ENCODE measurements at places on chromosomes 4 and X. TPM values are rescaled to one million over a fixed set of nuclear protein-coding genes. Genes with fewer than 3 reads are reported as not detected.
A peak's percentile ranks its signal among the peaks of the same experiment; 100 is the strongest.

The RASL11B gene
- polyA plus RNA-seq, result 0.08 TPM

The CACNA1F gene
- 0.01 TPM for polyA plus RNA-seq

The C4orf50 gene
- polyA plus RNA-seq, result not detected

DNA sequence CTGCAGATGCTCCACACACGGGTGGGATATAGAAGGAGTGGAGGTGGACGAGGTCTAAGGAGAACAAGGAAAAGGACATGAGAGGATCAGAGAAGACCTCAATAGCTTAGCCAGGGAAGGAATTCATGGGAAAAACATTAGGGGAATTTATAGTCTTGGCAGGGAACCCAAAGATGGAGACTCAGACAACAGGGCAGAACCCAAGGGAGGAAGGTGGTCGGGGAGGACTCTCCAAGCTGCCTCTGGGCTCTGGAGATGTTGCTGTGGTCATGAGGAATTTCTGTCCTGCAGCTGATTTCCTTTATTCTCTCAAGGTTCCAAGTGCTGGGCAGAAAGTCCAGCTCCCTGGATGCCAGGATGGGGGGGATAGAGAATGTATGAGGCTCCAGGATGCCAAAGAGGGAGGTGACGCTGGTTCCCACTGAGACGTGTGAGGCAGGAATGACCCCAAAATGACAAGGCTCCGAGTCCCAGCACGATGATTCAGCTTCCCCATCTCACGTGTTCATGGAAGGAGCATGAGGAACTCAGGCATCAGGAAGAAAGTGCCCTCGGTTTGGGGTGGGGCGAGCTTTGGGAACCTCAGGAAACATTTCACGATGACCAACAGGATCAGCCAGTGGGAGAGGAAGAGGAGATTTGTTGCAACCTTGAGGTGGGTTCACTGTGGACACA, 57.0 kb upstream of the PPP2R3B start:
- peak; percentile 4 for DNase-seq

- DNase-seq, result no peak
Observed at GRCh38 chrX:122868631-122869030, 315.4 kb upstream of the GRIA3 start.

The BMP15 gene
- not detected for polyA plus RNA-seq

DNA sequence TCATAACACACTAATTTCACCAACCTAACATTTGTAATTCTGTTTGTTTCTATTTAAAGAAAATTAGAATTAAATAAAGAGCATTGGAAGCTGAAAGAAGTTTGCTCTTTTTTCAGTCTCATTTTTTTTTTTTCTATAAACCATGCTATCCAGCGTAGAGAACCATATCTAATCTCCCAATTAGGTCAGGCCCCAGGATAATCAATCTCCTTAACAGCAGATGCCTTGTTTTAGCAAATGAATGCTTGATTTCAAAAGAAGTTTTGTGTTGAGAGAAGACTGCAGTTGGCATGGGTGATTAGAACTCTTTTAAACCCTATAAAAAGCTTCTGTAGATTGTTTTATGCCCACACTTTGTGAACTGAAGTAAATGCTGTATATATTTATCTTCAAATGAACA, 15.6 kb upstream of the MAD2L1 start:
- no peak for DNase-seq

DNA sequence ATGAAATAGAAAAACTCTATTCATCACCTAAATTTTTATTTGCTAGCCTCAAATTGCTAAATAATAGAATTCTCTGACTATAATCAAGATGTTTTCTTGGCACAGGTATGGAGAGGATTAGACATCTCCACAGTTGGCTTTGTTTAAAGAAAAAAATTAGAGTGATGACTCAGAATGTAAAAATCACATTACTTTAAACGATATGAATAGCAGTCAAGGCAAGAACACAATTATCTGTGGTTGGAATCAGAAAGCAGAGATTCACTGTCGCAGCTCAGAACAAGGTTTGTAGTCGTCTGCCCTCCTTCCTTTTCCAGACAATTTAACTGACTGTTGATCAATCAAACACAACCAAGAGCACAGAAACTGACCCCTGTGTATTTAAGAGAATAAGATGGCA, 32.2 kb upstream of the CCKAR start:
- no peak for DNase-seq

The CSAG1 gene
- polyA plus RNA-seq, result 0.04 TPM

DNA sequence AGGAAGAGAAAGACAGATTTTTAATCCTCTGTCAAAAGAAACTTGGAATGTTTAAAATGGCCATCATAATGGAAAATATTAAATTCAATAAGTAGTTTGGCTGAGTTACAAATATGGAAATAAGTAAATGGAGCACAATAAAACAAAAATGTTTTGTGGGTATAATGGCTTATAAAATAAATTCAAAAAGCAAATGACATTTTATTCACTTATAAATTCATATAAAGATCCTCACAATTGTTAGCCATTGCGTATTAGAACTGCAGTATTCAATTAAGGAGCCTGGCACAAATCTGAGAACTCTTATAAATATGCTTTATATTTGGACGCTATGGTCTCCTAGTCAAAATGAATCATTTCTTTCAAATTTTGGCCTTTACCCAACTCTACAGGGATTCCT, 339.0 kb upstream of the PABPC4L start:
- no peak for DNase-seq

GRCh38 chr4:74450298-74450683, 5.4 kb downstream of the AREG start:
- no peak for DNase-seq

- no peak for DNase-seq
Observed at GRCh38 chr4:157072002-157072401, 3.9 kb upstream of the GLRB start.

- no peak for DNase-seq
Observed at GRCh38 chrX:20347481-20347880, 80.8 kb upstream of the RPS6KA3 start.

- DNase-seq, result no peak
Observed at GRCh38 chr4:148823419-148823769, 381.2 kb upstream of the NR3C2 start.

- no peak for DNase-seq
Observed at GRCh38 chrX:18789916-18790315, 82.5 kb downstream of the PPEF1 start.

The SORCS2 gene
- 0.32 TPM for polyA plus RNA-seq

- no peak for DNase-seq
Observed at GRCh38 chr4:160375772-160376452, 1273.0 kb downstream of the RAPGEF2 start.

The L1CAM gene
- 0.36 TPM for polyA plus RNA-seq

- peak; percentile 52 for DNase-seq
Observed at GRCh38 chrX:83508006-83508405, at the start of gene POU3F4. POU3F4 (plus strand) TSS chrX:83508290; CDS start chrX:83508325, 35 bp downstream.

DNA sequence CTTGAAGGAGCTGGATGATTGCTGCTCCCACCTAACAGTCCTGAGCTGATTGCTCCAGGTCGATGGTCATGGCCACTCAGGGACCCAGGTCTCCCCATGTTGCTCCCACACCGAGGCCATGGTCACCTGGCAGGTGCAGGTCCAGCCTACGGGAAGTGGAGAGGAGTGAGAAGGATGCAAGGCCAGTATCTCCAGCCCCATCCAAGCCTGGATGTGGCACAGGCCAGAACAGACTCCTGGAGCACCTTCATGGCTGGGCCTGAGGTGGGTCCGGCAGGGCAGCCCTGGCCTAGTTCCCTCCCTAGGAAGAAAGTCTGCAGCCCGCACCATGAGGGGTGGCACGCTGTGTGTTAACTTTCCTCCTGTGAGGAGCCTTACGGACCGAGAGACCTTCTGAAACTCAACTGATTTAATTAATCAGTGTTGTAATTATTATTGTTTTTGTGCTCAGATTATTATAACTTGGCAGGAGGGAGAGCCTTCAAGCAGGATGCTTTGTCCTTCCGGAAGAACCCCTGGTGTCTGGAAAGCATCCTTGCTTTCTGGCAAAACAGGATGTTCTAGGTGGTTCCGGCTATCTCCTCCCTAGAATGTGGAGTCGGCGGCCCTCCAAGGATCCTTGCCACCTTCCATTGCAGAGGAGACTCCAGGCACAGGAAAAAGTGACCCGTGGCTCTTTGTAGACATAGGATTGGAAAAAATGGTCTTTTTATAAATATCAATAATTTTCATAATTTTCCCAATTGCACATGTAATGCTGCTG, 92.3 kb upstream of the ADRA2C start:
- DNase-seq, result no peak

- DNase-seq, result no peak
Observed at GRCh38 chr4:174005422-174005821, 278.0 kb downstream of the FBXO8 start.

The CXCL3 gene
- 0.43 TPM for polyA plus RNA-seq

The HEPH gene
- polyA plus RNA-seq, result 0.25 TPM

DNA sequence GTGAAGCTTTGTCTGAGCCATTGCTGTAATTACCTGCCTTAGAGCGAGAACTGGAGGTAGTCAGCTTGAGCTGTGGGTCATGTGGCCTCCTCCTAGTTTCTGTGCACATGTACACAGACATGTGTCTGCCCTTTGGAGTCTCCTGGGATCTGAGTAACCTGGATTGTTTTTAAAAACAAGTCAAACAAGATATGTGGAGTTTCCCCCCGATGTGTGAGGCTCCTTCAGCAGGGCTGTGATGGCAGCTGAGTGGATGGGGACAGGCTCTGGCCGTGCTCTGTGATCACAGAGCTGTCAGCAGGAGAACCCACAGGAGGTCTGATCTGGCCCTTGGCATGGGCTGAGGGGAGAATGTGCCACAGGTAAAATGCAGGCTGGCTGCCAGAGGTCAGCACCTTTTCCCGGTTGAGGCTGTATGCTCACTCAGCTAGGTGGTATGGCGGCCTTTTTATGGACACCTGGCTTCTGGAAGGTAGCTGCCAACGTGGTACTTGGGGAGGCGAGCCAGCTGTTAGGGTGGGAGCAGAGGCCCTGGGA, 38.4 kb downstream of the NOP14 start:
- DNase-seq, result no peak

The GYPE gene
- polyA plus RNA-seq, result 0.08 TPM

DNA sequence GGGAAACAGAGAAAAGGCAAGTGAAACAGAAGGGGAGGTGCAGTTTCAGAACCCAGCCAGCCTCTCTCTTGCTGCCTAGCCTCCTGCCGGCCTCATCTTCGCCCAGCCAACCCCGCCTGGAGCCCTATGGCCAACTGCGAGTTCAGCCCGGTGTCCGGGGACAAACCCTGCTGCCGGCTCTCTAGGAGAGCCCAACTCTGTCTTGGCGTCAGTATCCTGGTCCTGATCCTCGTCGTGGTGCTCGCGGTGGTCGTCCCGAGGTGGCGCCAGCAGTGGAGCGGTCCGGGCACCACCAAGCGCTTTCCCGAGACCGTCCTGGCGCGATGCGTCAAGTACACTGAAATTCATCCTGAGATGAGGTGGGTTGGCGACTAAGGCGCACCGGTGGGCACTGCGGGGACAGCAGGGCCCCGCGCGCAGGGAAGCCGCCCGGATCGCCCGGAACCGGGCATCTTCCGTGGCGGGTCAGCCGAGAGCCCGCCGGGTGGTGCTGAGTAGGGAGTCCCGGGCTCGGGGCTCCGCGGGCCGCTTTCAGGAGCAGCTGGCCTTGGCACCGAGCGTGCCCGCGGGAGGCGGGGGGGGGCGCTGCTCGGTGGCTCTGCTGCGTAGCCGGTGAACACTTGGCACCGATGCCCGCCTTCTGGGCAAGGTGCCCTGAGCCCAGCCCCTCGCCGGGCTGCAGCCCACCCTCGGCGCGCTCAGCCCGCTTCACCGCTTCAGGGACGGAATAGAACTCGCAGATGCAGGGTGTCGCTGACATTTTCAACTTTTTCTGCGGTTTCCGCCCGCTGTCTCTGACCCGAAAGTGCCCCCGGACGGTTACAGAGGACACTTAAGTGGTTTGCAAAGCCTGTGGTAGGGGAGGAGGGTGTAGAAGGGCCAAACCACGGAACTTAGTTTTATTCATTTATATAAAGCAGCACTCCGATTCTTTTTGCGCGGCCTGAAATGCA, at the start of gene CD38:
Gene CD38, plus strand, starts transcription at position 40 of the 953 bp plus-strand sequence. Its CDS starts 87 bp downstream, at position 127.
- DNase-seq, result peak; percentile 81

DNA sequence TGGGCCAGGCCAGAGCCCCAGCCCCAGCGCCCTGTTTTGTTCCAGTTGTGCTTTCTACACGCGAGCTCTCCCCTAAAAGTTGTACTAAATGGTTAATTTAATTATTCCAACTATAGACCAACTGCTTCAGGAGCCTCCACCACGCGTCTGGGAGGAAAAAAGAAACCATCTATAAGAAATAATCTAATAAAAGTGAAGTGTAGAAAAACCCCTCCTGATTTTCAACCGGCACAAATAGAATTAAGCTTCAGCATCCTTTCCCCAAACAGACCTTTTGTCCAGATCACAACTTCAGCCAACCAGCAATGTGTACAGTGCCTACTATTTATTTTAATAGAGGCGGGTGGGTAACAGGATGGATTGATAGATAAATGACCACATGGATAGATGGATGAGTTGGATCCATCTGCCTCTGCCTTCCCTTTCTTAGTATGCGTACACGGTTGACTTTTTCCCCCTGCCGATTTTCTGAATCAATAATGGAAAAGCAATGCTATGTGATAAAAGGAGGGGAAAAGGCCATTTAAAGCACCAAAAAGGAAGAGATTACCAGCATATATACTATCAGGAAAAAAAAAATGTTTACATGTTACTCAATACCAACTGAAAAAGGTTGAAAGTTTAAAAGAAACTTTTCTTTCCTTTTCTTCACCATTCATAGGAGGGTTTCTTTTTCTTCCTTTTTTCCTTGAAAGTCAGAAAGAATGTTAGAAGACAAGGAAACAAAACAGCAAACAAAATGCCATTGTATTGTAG, 3.7 kb upstream of the PHOX2B start:
- DNase-seq, result no peak

DNA sequence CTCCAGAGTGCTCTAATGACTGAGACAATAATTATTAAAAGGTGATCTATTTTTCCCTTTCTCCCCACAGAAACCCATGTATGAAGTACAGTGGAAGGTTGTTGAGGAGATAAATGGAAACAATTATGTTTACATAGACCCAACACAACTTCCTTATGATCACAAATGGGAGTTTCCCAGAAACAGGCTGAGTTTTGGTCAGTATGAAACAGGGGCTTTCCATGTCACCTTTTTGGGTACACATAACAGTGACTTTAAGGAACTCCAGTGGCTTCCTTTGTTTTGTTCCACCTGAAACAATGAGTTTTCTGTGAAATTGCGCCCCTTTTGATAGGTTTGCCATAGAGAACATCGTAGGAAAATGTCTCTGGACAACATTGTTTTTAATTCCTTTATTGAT, 69.6 kb downstream of the KIT start:
- no peak for DNase-seq

GRCh38 chrX:17433965-17434364, 59.0 kb downstream of the NHS start:
- no peak for DNase-seq

DNA sequence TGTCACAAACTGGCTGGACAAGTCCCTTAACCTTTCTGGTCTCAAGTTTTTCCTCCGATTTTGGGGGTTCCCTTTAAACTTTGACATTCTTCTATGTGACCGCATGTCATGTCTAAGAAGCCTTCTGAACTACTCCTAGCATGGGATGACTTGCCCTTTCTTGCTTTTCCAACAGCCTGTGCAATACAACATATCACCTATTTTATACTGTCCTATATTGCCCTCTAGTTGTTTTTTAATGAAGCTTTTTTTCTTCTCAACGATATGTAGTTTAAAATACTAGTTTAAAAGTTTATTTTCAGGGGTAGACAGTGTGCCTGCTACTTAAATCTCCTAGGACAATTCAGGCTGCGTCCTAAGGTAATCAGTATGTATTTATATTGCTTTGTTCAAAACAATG, 1.0 kb upstream of the IGBP1 start:
- DNase-seq, result no peak

- no peak for DNase-seq
Observed at GRCh38 chr4:110705440-110705782, 82.5 kb upstream of the PITX2 start.
